ENCODE measurements at places on chromosomes 16 and 17.

GRCh38 chr16:50944436-50944835, 202.6 kb downstream of the CYLD start:
- DNase-seq: no peak

- DNase-seq: no peak
Observed at GRCh38 chr17:1783834-1784611, 22.2 kb downstream of the SERPINF1 start.

DNA sequence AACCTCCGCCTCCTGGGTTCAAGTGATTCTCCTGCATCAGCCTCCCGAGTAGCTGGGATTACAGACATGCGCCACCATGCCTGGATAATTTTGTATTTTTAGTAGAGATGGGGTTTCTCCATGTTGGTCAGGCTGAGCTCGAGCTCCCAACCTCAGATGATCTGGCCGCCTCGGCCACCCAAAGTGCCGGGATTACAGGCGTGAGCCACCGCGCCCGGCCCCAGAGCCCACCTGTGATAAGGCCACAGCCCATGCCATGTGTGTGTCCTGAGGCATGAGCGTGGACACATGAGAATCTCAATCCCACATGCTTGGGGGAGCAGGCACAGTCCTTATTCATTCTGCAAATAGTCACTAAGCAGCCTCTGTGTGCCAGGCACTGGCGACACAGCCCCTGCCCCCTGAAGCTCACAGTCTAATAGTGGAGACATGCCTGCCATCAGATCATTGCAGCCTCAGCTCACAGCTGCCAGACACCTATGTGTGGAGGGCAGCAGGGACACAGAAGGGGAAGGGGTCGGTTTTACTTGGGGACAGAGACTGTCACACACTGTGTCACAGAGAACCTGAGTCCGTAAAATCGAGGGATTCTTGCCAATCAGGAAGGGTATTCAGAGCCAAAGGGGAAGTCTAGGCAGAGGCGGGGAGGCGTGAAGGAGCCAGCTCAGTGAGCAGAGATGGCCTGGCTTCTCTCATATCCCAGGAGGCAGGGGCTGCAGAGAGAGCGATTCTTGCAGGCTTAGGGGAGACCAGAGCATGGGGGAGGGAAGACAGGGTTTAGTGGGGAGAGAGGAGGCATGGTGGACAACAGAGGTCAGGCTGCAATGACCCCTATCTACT, 9.4 kb upstream of the ABCC3 start:
- no peak for DNase-seq

GRCh38 chr16:69804297-69804696, 42.2 kb downstream of the WWP2 start:
- DNase-seq: no peak

GRCh38 chr16:52366983-52367382, 180.0 kb downstream of the TOX3 start:
- no peak for DNase-seq

GRCh38 chr17:45235416-45236281, 14.0 kb downstream of the FMNL1 start:
- peak; percentile 79 for DNase-seq

DNA sequence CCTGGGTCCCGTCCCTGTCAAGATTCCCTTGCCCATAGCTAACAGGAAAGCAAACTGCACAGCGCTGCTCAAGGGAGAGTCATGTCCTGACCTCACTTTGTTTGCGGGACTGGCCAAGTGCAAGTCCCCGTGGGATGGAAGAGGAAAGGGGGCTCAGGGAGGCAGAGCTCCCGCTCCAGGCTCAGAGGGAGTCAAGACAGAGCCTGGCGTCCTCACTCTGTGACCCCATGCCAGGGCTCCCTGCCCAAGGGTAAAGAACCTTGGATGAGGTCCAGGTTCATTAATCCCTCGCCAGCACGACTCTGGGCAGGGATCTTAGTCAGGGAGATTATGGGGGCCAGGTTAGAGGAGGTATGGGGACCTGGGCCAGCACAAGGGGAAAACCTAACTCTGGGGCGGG, 51.5 kb upstream of the CBX4 start:
- DNase-seq: no peak

- no peak for DNase-seq
Observed at GRCh38 chr17:73575470-73576221, 68.6 kb downstream of the SDK2 start.

- no peak for DNase-seq
Observed at GRCh38 chr16:73069581-73070262, 21.8 kb upstream of the ZFHX3 start.

DNA sequence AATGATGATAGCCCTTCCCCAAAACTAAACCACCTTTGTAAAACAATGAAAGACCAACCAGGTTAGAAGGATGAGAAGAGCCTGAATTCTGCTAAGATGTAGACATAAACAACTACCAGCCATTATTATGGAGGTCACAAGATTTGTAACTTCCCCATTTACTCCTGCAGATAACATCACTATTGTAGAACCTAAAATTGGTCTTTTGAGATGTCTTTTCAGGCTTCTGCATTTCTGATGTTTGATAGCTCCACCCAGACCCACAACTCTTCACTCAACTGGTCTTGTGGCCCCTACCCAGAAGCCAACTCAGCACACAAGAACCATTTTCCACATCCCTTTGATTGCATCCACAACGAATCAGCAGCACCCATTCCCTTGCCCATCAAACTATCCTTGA, 100.8 kb downstream of the TMEM132E start:
- DNase-seq: no peak

DNA sequence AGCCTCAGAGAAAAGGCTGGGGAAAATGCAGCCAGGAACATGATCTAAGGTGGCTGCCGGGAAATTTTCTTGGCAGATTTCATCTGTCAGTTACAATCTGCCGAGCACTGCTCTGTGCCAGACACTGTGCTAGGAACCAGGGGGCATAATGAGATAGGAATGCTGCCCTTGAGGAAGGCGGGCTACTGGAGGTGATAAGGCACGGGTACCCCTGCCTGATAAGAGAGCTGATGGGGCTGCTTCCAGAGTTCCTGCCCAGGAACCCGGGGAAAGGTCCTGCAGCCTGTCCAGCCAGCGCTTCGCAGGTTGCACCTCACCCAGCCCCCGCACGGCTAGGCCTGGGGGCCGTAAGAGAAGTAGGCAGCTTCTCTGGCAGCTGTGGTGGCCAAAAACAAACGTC, 3.1 kb downstream of the SCNN1G start:
- no peak for DNase-seq

GRCh38 chr17:52546990-52547389, 388.5 kb upstream of the CA10 start:
- DNase-seq: no peak

DNA sequence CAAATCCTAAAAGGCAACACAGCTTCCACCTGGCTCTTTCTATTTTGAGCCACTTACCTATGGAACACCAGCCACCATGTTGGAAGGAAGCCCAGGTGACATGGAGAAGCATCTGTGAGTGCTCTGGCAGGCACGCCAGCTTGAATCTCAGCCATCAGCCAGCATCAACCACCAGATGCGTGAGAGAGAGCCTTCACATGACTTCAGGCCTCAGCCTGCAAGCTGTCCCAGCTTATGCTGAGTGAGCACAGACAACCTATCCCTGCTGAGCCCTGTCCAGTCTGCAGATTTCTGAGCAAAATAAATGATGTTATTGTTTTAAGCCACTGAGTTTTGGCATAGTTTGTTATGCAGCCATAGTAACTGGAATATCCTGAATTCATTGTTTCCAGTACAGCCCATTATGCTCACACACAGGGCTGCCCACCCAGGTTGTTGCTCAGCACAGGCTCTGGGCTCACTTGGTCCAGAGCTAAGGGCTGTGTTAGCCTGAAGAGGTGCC, 35.1 kb downstream of the TMEM238L start:
- no peak for DNase-seq

DNA sequence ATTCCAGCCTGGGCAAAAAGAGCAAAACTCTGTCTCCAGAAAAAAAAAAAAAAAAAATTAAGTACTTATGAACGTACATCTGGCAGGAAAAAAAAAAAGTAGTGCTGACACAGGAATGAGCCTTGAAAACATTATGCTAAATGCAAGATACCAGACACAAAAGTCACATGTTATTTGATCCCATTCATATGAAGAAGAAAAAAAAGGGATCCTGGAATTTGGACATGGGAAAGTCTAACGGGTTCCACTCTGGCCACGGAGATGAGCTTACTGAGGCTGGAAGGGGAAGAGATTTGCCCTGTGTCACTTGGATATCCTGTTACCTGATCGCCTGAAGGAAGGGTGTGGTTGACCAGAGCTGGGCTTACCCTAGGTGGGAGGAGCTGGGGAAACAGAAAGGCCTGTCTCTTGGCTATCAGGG, 251.9 kb downstream of the PARN start:
- DNase-seq: no peak

DNA sequence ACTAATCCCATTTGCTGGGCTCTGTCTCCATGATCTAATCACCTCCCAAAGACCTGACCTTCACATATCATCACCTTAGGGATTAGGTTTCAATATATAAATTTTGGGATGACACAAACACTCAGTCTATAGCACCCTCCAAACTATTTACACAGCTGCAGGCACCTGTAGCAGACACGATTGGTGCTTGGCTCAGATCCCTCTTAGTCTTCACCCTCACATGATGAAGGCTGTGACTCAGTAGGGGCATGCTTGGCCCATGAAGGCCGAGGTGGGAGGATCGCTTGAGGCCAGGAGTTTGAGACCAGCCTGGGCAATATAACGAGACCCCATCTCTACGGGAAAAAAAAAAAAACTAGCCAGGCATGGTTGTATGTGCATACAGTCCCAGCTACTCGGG, 73.5 kb downstream of the HS3ST2 start:
- DNase-seq: no peak

DNA sequence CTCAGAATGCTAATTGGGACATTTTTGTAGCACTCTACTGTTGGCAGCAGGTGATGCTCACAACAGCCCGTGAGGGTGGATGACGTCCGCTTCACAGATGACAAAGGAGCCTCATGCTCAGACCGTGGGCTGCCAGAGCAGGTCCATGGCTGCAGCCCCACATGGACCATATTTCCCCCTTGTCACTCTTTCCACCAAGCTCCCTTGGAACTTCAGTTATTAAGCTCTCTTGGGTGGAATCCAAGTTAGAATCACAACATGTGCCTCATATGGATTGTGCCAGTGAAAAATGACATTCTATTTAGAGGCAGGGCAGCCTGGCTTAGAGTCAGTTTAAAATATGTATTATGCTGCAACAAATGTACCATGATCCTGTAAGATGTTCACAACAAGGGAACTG, 33.2 kb upstream of the STH start:
- no peak for DNase-seq

GRCh38 chr17:39934324-39934723, 6.8 kb downstream of the LRRC3C start:
- DNase-seq: no peak

GRCh38 chr16:3012246-3012645, 477 bp upstream of the CLDN9 start:
- no peak for DNase-seq

DNA sequence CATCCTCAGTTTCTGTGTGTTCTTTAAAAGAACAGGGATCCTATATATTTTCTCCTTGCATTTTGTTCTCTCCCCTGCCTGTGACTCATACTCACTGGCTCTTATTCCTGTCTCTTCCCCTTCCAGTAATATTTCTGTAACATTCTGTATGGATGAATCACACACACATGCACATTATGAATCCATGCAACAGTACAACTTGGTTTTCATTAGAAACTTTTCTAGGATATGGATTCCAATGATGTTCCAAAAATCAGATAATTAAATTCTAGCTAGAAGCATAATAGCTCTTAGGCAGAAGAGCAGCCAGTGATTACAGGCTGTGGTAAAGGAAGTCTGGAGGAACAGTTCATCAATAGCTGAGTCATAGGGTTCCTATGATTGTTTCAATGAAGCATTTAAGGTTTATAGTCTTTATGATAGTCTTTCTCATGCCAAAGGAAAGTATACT, 119.6 kb upstream of the PMFBP1 start:
- no peak for DNase-seq

GRCh38 chr17:43615330-43616028, 46.2 kb downstream of the MEOX1 start:
- DNase-seq: no peak

GRCh38 chr17:39722965-39723848, 7.1 kb downstream of the MIEN1 start:
- no peak for DNase-seq

DNA sequence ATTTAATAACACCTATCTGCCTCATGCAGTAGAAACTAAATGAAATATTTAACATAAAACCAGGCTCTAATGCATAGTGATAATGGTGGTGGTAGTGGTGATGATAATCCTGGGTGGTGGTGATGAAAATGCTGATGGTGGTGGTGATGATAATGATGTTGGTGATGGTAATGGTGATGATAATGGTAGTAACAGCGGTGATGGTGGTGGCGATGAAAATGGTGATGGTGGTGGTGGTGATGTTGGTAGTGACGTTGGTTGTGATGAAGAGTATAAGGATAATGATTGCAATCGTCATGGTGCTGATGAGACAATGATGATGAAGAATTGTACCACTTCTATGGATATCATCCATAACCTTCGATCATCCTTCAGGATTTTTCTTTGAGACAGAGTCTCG, 173.7 kb upstream of the CDH11 start:
- DNase-seq: no peak

DNA sequence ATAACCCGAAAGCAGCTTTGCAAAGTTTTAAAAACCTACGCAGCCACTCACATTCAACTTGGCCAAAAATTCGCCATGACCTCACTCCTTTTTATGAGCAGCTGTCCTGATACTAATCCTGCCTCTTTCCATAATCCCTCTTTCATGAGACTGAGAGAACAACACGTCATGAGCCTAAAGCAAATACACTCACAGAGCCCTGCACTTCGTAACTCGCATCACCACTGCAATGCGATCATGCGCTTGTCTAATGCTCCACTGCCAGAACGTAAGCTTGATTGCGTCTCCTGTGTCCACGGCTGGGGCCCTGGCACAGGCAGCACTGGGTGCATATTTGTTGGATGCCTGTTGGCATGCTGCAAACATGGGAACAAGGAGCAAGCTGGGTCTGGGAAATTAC, 36.2 kb downstream of the CDRT4 start:
- DNase-seq: no peak

DNA sequence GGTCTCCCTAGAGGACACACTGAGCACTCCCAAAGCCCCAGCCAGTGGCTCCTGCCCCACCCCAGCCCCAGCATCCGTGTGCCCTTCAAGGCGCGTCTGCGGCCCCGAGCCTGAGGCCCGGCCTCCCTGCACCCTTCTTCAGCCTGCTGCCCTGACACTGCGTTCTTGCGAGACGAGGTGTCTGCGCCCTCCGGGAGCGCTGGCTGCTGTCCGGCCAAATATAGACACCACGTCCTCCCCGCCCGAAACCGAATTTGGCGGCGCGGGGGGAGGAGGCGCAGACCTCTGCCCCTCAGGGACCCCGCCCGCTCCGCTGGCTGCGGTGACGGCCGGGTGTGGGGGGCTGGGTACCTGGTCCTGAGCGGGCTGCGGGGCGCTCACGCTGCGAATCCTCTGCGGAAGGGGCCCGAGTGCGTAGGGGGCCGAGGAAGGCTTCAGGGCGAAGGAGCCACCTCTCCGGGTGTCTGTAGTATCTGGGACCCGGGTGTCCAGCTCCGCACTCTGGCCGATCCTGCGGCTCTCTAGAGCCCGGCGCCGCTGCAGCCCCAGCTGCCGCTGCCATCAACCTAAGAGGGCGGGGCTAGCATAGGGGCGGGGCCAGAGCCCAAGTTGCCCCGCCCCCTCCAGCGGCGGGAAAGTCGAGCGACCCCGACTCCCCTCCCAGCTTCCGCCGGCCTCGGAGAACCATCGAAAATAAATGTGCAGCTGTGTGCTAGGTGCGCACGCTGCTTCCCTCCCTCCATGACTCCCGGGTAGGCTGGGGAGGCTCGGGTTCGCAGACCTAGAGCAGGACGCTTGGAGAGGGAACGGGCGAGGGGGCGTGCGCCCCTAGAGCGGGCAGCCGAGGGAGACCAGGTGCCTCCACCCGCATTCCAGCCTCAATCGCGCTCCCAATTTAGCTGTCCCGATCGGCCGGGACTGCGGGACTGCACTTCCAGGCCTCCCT, at the start of gene CORO6:
Gene CORO6, minus strand, starts transcription at position 576 of the 946 bp plus-strand sequence. CDS start 1,491 bp downstream, outside the sequence.
- DNase-seq: peak; percentile 76
